EL (cell line): ENCODE measurements at places on chromosomes 12 and 14.

DNA sequence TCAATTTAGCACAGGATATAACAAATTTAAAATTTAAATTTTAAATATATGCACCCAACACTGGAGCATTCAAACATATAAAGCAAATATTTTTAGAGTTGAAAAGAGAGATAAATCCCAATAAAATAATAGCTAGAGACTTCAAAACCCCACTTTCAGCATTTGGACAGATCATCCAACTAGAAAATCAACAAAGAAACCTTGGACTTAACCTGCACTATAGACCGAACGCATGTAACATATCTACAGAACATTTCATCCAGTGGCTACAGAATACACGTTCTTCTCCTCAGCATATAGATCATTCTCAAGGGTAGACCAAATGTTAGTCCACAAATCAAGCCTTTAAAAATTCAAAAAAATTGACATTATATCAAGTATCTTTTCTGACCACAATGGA, 64.0 kb downstream of the SPTSSA start:
- no peak for DNase-seq

GRCh38 chr12:1369938-1370500, 224.4 kb downstream of the FBXL14 start:
- no peak for DNase-seq

- peak; percentile 82 for DNase-seq
Observed at GRCh38 chr14:59332727-59333126, 132.5 kb downstream of the GPR135 start.

DNA sequence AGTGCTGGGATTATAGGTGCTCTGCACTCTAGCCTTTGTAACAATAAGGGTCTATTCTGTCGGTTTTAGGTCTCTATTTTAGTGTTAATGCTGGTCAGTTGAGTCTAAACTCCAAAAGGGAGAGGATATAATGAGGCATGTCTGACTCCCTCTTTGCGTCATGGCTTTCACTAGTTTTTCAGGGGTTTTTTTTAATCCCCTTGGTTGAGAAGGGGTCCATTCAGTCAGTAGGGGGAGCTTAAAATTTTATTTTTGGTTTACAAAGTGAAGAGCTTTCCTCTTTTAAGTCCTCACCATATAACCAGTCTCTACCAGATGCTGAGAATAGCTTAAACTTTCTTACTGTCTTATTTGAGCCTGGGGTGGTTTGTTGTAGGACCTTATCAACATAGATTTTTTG, 106.9 kb downstream of the PRKCH start:
- no peak for DNase-seq

DNA sequence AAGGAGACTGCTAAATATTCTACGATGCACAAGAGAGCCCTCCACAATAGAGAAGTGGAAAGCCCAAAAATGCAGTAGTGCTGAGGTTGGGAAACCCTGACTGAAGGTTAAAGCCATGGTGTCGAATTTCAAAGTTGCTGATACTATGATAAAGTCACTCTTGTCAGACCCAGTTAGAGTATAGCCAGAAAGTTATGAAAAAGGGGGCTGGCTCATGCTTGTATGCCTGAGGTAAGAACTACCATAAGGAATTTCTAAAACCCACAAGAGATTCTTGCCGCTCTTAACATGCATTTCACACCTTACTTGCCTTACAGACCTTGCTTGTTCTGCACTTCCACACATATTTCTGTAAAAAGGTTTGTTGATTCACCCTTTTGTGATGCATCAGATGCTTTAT, 184.6 kb downstream of the SLC6A15 start:
- DNase-seq = peak; percentile 17

GRCh38 chr14:37034410-37035285, 137.8 kb downstream of the SLC25A21 start:
- peak; percentile 8 for DNase-seq

- no peak for DNase-seq
Observed at GRCh38 chr14:84453307-84453950, 1076.5 kb upstream of the FLRT2 start.

DNA sequence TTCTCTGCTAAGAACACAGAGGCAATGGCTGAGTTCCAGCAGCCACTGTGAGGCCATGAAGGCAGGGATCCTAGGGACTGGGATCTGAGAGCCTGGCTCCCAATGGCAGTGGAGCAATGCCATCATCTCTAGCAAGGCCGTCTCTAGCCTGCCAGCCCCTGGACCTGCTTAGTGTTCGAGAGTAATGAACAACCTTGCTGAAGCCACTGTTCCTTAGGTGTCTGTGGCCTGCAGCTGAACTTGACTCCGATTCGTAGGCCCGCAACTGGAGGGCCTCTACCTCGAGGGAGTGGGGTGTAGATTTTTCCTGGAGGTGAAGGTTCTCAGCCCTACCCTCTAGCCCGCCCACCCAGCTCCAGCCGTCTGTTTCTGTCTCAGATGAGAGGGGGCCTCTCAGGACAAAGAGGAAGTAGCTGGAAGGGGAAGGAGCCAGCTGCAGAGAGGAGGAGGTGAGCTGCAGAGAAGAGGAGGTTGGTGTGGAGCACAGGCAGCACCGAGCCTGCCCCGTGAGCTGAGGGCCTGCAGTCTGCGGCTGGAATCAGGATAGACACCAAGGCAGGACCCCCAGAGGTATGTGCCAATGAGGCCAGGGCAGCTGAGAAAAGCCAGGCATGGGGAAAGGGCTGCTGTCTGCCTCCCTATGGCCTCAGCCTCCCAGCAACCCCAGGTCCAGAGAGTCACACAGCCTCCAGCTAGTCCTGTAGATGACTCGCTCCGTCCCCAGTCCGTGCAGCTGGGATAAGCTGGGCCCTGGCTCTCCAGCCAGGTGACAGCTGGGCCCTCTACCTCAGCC, at the start of gene PLD4:
Gene PLD4, plus strand, starts transcription at position 459 of the 793 bp plus-strand sequence. CDS start 2,262 bp downstream, outside the sequence.
- no peak for DNase-seq
